AML-193 (cell line): ENCODE measurements at places on chromosomes 11 and 22.

- no peak for DNase-seq
Observed at GRCh38 chr22:40289991-40290459, 56.3 kb upstream of the ADSL start.

- DNase-seq = no peak
Observed at GRCh38 chr11:19664886-19665548, 47.6 kb upstream of the NAV2 start.

- no peak for DNase-seq
Observed at GRCh38 chr11:35531246-35531645, 5.8 kb upstream of the PAMR1 start.

DNA sequence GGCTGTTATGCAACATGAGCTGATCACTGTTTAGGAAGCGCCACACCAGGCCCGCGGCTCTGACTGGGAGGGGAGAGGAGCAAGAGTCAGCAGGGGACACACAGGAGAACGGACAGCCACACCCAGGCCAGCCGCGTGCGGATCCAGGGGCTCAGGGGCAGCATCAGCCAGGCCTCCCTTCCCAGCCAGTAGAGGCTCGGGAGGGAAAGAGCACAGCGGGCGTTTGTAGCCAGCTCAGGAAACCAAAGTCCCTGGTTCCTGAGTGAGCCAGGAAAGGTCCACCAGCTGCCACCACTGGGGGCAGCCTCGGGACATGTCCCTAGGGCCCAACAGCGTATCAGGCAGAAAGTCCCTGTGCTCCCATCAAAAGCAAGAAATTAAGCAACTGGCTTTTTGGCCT is 71.8 kb upstream of the PITPNB start:
- no peak for DNase-seq

DNA sequence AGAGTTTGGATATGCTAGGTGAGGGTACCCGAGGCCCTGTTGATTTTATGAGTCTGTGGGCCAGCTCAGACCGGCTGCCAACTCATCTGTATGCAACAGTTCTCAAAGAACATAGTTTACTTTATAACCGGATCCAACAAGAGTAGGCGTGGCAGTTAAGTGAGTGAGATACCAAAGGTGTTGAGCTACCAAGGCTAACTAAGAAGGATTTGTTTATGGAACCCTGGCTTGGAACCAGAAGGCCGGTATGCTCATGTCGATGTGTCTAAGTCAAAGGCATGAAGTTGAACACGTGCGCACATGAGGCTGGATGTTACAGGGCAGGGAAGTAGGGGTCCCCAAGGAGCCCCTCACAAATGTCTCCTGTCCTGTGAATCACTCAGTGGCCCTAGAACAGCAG is at the start of gene KCNJ1:
TSS of gene KCNJ1 (minus strand) at position 20 of the 400 bp plus-strand sequence. CDS start 27,053 bp downstream, outside the sequence.
- no peak for DNase-seq

DNA sequence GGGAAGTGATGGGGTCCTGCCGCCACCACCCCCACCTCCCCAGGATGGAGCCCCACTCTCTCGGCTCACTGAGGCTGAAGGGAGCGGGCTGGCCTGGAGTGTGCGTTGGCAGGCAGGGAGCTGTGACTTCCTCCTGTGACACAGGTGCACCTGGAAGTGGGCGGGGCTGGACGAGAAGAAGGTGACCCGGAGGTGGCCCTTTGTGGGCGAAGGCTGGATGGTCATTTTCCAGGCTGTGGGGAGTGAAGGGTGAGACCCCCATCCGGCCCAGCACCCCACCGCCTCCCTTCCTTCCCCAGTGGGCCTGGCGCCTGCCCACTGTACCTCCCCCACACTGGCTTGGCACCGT is 15.3 kb downstream of the IL17REL start:
- DNase-seq = no peak

DNA sequence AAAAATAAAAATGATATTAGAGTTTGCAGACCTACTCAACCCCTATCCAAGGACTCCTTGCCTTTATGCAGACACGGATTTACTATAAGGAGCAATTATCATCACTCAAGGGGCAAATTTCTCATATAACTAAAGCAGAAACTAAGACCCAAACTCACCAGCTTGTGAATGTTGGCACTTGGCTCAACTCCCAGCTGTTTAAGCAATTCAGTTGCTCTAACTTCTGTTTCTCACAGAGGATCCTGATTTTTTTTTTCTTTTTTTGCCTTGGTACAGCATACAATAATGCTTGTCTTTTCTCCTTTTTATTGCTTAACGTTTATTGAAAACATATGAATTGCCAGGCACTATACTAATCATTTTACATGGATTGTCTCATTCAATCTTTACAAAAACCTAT is 9.6 kb upstream of the CBLIF start:
- peak; percentile 30 for DNase-seq

GRCh38 chr11:109306322-109306721 is 115.7 kb upstream of the C11orf87 start:
- DNase-seq = no peak

GRCh38 chr11:124150684-124151083 is 32.5 kb upstream of the OR10D3 start:
- DNase-seq = no peak

DNA sequence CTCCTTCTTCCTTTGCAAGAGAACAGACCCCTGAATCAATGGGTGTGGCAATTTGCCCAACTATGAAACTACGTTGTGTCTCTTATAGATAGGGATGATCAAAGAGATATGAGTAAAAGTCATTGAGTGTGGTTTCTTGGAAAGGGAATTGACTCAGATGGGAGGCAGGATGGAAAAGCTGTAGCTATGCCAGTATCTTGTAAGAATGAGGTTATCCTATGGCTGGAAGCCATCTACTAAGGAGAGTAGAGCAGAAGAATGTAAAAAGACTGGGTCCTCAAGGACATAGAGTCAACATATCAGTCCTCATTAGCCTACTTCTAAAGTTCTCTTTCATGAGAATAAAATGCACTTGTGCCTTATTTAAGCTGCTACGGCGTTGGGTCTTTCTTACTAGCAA is 78.9 kb upstream of the POU2AF2 start:
- DNase-seq = no peak

DNA sequence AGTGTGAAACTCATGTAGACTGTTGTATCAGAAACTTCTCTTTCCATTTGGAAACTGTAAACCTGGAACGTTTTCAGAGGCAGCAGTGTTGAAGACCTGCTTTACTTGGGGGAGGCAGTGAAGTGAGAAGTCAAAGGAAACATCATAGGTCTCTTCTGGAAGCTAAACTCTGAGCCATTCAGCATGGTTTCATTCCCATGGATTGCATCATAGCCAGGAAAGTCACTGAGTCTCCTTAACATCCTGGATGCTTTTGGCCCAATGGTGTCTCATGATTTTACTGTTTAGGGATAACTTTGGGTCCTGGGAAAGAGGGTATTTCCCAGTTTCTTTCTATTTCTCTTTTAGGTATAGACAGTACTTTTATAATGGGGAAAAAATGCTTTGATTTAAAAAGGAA is 153.2 kb upstream of the E2F8 start:
- DNase-seq = no peak

DNA sequence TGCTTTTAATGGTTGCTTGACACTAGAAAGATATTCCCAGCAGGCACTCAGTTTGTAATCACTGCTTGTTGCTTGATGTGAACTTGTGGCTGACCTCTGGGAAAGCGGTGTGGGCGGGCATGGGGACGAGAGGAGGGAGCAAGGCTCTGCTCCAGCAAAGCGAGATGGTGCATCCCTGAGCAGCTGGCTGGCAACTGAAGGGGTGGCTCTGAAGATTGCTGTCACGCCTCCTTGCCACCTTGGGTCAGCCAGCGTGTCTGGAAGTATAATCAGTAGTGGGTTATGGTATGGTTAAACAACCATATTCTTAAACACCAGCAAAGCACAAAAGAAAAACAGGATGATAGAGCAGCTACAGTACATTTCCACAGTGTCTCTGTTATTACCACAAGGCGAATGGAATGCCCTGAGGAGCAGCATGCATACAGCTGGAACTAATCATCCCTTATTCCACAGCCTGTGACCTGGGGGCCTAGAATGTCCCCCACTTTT is 124.5 kb downstream of the TRIM44 start:
- no peak for DNase-seq

DNA sequence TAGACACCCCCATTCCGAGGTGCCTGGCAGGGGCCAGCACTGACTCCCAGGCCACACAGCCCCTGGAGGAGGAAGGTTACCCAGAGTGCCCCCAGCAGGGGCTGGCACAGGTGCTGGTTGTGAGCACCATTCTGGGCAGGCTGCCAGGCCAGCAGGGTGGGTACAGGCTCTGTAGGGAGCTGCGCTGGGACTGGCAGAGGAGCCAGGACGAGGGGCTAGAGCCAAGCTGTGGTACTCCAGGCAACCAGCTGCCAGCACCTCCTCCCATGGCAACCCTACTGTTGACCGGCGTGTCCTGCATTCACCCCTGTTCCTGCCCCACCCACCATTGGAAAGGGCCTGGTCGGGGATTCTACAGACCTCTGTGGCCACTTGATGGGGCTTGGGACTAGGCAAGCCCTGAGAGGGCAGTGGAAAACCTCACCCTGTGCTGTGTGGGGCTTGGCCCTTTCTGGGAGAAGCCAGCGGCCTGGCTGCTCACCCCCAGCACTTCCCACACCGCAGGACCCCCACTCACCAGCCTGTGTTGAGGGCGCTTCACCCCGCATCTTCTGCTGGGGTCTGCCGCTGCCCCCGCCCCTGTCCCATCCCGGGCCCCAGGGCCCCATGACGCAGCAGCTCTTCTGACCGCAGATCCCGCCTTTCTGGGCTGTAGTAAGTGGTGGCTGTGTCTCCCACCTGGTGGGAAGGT is 1.9 kb downstream of the CLDN5 start:
- DNase-seq = no peak

DNA sequence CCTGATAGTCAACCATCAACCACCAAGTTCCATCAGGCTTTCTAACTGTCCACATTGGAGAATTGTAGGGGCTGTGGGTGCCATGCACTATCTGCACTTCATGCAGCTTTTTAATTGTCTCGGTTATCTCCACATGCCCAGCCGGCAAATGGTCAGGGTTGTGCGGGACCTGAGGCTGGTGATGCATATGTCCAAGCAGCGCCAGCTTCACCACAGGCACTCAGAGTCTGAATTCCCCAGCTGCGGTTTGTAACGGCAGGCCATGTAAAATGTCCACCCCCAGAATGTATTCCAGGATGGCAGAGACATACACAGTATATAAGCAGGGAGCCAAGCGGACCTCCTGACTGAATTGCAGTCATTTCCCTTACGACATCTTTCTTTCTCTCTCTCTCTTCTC is 435.6 kb downstream of the DYNC2H1 start:
- no peak for DNase-seq

DNA sequence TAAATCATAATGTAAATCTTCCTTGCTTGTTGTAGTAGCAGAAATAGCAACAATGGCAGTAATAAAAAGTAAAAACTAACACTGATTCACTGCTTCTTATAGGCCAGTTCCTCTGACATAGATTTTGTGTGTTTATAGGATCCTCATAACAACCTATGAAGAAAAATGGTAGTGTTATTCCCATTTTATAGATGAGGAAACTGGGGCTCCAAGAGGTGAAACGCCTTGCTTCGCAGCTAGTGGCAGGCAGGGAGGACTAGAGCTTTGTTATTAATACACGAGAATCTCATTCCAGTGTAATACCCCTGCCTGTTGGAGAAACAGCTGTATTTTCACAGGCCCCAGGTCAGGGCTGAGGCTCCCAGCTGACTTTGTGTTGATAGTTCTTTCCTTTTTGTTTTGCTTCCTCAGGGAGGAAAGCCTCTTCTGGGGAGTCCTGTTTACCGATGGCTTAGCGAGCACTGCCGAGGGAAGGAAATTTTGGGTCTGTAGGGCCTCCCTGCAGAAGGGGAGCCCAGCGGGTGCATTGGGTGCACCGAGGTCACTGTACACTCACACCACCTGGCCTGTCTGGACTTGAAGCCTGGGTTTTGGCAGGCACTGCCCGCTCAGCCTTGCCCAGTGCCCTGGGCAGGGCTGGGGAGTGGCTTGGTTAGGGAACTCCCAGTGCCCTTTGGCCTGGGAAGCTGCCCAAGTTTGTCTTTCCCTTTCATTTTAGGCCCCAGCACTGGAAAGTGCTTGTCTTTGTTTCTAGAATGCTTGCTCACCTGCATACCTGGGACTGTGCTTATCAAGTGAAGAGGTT is 13.5 kb downstream of the KIAA1671 start:
- DNase-seq = no peak

DNA sequence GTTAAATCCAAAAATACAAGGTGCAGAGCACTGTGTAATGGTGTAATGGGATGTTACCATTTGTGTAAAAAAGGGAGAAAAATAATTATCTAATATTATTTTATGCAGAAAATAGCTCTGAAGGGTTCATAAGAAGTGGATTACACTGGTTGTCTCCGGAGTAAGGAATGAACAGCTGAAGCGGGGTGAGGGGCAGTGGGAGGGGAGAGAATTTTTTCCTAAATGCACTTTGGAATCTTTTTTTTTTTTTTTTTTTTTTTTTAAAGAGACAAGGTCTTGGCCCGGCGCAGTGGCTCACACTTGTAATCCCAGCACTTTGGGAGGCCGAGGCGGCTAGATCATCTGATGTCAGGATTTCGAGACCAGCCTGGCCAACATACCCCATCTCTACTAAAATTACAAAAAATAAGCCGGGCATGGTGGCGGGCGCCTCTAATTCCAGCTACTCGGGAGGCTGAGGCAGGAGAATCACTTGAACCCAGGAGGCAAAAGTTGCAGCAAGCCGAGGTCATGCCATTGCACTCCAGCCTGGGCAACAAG is 6.8 kb upstream of the POLR3H start:
- no peak for DNase-seq

DNA sequence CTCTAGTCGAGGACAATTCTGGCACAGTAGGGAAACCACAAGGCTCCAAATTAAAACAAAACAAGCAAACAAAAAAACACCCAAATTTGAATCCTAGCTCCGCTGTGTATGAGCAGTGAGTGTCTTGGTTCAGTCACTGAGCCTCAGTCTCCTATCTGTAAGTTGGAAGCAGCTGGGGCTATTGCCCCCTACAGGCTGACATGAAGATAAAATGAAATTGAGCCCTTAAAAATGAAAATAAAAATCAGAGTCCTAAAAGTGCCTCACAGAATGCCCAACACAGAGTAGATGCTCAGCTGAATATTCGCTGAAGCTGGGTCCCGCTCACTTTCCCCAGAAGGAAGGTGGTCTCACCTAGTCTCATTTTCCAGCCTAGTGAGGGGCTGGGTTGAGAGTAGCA is 65.2 kb downstream of the PDE2A start:
- peak; percentile 43 for DNase-seq
